AG10803 (cell line): ENCODE measurements at places on chromosomes 5 and 9.

DNA sequence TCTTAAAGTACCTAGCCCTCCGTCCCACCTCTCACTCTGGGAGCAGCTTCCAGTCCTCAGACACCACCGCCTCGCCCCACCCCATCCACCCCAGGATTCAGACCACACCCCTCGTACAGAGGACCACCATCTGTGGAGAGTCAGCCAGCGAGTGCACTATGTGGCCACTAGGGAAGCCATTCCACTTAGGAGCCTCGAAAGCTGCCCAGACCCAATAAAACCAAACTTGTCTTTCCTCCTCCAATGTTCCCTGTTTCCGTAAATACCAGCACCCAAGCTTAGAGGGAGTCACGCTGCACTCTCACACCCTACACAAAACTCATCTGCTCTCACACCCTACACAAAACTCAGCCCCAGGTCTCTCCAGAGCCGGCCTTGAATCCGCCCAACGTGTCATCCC, 1.9 kb downstream of the GCNT4 start:
- peak; percentile 33 for DNase-seq

GRCh38 chr5:61659221-61659696, 327.2 kb downstream of the ZSWIM6 start:
- DNase-seq = no peak

DNA sequence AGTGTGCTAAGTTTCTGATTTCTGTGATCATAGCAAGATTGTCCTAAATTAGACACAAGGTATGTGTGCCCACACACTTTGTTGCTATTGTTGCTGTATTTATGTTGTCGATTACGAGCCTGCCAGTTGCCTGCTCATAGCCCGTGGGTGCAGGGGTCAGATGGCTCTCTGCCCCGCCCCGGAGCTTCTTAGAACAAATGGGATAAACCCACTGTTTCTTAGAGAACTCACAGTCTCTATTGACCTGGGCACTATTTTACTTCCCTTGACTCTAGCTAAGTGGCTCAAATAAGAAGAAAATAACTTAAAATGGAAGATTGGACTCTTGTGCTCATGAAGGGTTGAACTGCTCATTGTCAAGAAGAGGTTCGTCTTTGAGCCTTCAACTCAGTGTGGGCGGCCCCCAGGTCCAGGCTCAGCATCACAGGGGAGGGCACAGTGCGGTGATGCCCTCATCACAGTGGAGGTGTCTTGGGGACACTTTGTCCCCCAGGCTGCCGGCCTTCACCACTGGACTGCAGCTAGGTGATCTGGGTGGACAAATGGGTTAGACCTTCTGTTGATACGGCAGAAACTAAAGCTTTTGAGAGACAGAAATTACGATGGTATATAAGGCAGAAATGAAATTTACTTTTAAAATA, 155.5 kb downstream of the TENT4A start:
- DNase-seq = no peak

DNA sequence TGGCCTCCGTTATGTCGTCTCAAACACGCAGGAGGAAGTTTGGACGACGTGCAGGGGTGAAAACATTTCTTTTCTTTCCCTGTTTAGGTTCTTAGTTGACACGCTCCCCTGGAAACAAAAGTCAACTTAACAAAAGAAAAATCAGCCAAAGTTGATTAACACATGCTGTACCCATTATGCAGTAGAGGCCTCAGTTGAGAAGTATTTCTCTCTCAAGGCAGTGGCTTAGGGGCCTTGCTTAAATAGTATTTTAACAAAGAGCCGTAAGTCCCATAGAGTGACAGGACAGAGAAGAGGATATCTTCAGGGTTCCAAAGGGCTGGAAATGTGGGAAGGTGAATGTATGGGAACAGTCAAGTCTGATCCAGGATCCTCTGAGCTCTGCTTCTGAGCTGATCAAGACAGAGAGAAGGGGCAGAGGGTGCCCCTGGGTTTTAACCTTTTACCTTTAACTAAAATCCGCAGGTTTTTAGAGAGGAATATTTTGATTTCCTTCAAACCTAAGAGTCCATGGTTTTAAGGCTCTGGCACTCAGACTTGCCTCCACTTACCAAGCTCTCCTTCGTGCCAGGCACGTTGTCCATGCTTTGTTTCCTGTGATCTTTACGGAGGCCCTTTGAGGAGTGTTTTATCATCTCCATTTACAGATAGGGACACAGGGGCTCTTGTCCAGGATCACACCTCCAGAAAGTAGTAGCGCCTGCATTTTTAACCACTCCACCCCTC, 629 bp upstream of the CD74 start:
- no peak for DNase-seq

DNA sequence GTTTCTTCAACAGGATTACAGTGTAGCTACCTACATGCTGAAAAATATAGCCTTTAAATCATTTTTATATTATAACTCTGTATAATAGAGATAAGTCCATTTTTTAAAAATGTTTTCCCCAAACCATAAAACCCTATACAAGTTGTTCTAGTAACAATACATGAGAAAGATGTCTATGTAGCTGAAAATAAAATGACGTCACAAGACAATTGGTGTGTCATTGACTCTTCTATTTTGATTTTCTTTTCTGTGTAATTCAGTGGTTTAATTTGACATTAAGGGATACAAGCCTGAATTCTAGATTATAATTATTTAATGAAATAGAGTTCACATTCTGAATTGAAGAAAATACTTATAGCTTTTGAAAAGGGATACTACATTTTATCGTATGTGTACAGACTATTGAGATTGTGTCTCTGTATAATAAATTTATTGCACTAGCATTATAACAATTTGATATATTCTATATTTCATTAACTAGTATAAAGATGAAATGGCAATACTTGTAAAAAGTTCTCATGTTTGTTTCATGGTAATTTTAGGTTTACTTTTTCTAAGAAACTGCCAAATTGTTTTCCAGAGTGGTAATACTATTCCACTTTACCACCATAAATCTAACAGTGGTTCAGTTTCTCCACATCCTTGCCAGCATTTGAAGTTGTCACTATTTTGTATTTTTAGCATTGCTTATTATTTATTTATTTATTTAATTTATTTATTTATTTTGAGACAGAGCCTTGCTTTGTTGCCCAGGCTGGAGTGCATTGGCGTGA, 18.7 kb downstream of the ANXA1 start:
- DNase-seq = no peak

GRCh38 chr5:172403189-172403796, 51.0 kb downstream of the SH3PXD2B start:
- peak; percentile 60 for DNase-seq

- no peak for DNase-seq
These were observed 25.9 kb upstream of the TRPM3 start for GRCh38 chr9:71147368-71147767.

- DNase-seq = no peak
These were observed 60.5 kb downstream of the CTSL start for GRCh38 chr9:87786423-87786822.

- DNase-seq = no peak
These were observed 34.5 kb upstream of the KCNMB1 start for GRCh38 chr5:170423692-170424091.

DNA sequence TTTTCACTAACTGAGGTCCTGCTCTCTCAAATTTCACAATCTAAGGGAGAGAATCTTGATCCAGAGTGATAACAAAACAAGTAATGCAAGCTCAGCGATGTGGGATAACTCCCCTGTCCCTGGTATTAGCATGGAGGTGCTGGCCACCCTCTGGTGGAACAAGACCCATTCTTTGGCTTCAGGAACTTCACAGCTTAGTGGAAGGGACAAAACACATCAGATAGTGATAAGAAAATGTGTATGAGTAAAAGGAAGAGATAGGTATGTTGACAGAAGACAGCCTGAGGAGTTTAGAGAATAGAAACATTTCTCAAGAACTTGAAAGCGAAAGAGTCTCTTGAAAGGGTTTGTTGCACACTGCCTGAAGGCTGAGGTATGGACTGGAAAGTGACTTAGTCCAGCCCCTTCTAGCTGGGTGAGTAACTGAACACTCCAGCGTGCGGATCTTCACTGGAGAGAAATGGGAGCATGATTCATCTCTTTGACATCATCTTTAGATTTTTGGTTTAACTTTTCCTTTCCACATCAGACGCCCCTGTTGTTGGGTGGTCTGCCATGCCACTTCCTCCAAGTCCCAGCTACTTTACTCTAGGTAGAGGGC, 25.4 kb upstream of the ZSWIM6 start:
- DNase-seq = peak; percentile 81

- peak; percentile 97 for DNase-seq
These were observed 76.3 kb downstream of the MUSK start for GRCh38 chr9:110744715-110745384.

GRCh38 chr9:89534515-89535287, 36.8 kb upstream of the SEMA4D start:
- no peak for DNase-seq

DNA sequence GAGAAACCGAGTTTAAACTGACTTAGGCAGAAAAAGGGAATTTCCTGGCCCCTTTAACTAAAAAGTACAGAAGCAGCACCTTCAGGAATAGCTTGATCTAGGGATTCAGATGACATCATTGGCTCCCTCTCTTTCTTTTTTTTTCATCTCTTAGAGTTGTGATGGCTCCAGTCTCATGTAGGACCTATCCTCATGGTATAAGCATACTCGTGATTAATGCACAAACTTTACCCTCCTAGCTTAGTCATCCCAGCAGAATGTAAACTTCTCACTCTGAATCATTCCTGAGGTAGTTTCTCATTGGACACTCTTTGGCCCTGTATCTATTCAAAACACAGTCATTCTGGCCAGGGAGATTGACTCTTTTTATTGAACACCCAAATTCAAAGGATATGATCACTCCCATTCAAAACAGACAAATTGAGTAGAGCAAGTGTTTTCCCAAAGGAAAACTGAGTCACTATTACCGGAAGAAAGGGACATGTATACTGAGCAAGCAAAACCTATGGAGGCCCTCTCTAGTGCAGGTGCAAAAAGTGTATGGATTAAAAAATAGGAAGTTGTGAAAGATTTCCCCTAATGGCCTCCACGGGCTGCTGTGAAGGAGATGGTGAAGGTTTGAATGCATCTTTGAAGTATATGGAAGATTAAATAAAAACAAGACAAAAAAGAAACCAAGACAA, 27.6 kb upstream of the SMIM23 start:
- DNase-seq = peak; percentile 72

DNA sequence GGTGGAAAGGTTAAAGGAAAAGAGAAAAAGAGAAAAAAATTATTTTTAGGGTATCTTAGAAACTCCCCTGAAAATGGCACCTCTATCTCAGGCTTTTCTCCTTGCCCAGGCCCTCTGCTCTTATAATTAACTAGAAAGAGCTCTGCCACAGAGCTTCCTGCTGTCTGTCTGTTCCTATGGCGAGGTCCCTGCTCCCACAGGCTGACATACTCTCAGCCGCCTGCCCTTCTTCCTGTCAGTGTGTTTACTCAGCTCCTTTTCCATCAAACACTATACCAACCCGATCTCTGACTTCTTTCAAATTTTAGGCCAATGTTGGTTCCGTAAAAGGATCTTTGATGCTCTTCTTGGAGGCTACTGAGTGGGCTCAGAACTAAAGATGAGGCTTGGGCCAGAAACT, 482.6 kb downstream of the DMAC1 start:
- DNase-seq = no peak

DNA sequence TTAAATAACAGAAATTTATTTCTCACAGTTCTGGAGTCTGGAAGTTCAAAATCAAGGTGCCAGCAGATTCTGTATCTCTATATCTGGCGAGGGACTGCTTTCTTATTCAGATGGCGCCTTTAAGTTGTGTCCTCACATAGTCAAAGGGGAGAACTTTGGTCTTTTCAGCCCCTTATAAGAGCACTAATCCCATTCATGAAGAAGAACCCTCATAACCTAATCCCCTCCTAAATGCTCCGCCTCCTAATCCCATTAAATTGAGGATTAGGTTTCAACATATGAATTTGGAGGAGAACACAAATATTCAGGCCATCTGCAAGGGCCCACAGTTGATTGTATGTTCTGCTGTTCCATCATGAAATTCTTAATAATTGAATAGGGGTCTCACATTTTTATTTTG, 10.8 kb upstream of the CCDC152 start:
- DNase-seq = no peak
